ENCODE measurements at places on chromosomes 5 and 9.

GRCh38 chr9:73807952-73808351 is 656.3 kb downstream of the ANXA1 start:
- no peak for DNase-seq

DNA sequence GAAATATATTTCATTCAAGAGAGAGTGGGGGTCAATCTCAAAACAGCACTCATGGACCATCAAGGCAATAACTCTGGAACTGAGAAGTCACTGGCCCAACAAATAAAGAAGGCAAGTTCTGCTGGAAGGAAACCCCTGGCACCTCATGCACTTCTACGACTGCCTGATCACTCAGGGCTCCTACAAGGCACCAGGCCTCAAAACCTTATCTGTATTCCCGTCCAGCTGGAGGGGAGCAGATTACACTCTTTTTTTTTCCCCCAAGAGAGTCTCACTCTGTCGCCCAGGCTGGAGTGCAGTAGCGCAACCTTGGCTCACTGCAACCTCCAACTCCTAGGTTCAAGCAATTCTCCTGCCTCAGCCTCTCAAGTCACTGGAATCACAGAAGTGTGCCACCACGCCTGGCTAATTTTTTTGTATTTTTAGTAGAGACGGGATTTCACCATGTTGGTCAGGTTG is 49.9 kb downstream of the P4HA2 start:
- no peak for DNase-seq

- no peak for DNase-seq
These were observed 50.8 kb downstream of the RBM27 start for GRCh38 chr5:146254223-146254622.

- no peak for DNase-seq
These were observed 127.0 kb upstream of the PLCXD3 start for GRCh38 chr5:41637424-41637823.

DNA sequence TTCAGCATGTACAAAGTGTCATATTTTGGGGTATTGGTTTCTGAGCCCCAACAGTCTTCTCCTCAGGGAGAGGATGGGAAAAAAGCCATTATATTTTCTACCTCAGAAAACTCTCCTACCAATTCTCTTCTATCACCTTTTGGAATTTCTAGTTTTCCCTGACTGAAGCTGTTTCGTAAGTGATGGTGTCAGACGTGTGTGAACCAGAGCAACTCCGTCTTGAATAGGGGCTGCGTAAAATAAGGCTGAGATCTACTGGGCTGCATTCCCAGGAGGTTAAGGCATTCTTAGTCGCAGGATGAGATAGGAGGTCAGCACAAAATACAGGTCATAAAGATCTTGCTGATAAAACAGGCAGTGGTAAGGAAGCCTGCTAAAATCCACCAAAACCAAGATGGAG is 197.3 kb upstream of the C9orf72 start:
- no peak for DNase-seq

GRCh38 chr5:71633255-71634155 is 46.4 kb downstream of the MCCC2 start:
- no peak for DNase-seq

DNA sequence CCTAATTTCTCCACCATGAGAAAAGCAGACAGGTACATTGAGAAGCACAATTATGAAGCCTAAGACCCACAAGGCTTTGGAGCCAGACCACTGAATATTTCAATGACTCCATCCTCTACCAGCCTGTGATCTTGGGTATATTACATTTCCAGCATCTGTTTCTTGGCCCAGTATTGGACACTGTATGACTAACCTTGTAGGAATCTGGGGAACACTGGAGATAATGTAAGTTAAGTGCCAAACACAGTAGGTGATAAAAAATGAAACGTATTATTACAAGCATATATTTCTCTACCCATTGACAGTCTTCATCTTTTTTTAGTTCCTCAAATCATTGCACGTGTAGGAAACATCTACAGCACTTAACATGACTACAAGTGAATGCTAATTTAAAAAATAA is 28.6 kb upstream of the FEM1C start:
- DNase-seq: no peak

DNA sequence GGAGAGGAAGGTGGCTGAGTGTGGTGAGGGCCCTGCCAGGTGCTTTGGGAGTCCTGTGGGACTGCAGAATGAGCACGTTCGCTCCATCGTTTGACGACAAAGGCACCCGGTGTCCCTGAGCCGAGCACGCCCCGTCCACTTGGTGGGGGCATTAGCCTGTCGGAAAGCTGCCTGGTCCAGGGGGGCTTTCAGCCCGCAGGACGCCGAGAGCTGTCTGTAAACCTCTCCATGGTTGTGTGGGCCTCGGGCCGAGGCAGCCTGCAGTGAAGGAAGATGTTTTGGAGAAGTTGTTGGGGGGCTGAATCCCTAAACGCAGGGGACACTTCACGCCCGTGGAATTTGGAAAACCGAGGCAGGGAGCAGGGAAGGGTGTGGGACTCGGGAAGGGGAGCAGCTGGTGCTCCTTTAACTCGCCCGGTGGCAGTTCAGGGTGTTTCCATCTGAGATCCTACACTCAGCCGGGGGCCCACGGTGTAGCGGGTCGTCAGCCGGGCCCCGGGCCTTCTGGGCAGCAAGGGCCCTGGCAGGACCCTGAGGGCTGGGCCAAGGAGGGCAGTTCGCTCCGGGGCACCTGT is 53.8 kb downstream of the MRPL36 start:
- DNase-seq: no peak

DNA sequence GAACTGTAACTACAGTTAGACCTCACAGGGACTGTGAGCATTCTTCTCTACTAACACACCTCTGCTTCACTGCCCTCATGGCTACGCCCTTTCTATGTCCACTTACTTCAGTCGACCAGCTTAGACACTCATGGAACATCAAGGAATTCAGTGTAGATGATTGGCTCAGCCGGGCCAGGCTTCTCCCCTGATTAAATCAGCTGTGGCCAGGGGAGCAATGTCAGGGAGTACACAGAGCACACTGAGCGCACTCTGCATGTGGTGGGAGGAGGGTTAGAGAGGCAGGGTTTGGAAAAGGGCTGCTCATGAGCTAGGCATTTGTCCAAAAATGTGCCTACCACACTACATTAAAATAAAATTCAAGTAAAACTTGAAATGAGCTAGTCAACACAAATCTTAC is 400.5 kb downstream of the ARRDC3 start:
- DNase-seq: no peak
